ENCODE measurements at places on chromosomes 5 and 9.

DNA sequence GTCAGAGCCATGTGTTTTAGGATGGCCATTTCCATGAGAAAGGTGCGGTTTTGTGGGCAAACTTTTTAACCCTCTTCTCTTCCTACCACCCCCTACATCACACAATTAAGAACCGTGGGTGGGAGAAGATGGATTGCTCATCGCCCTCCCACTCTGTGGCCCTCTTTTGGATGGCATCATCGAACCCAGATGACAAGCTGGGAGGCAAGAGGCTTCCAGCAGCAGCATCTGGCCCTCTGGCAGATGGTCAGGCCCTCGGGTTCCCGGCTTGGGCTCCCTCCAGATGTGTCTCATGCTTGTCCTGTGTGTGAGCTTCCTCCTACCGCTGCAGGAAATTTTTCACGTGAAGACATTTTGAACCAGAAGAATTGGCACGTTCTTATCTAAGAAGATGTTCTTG, 199.9 kb downstream of the EBF1 start:
- DNase-seq: no peak

DNA sequence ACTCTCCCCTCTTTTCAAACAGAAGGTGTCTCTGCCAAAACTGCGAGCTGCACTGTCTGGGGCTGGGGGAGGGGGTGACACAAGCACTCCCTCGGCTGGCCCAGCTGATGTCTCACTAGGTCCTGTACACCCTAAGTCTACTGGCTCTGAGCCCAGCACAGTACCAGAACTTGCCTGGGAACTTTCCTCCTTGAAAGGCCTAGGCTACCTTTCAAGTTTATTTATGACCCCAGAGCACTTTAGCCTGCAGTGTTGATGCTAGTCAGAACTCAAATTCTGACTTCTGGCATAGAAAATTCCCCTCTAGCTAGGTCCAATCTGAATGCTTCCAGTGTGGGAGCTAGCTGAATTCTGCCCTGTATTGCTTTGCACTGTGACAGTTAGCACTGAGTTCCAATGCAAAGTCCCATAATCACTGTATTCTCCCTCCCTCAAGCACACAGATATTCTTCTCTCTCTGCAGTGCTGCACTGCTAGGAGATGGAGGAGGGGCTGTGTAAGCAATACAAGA, 10.5 kb downstream of the LURAP1L start:
- peak; percentile 45 for DNase-seq

GRCh38 chr9:125375820-125376219, 114.2 kb downstream of the GAPVD1 start:
- DNase-seq: no peak

- peak; percentile 89 for DNase-seq
Measured at GRCh38 chr5:168931638-168932345, 352.6 kb upstream of the PANK3 start.

DNA sequence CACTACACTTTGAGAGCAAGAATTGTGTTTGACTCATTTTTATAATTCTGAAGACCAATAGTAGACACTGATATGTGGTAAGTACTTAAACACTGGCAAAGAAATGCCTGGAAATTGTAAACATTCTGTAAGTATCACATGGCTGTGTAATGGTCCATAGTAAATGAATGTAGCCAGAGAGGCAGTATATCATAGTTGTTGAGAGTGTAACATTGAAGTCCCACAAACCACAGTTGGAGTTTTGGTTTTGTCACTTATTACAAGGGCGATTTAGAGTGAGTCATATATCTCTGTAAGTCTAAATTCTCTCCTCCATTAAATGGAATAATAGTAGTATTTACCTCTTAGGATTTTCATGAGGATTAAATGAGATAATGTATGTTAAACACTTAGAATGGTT, 181.1 kb upstream of the MEF2C start:
- peak; percentile 30 for DNase-seq

DNA sequence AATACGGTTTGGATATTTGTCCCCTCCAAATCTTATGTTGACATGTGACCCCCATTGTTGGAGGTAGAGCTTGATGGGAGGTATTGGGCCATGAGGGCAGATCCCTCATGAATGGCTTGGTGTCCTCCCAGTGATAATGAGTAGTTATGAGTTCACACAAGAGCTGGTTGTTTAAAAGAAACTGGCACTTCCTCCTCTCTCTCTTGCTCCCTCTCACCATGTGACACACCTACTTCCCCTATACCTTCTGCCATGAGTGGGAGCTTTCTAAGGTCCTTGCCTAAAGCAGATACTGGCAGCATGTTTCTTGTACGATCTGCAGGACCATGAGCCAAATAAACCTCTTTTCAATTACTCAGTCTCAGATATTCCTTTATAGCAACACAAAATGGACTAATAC, 132.0 kb downstream of the PIK3R1 start:
- no peak for DNase-seq

DNA sequence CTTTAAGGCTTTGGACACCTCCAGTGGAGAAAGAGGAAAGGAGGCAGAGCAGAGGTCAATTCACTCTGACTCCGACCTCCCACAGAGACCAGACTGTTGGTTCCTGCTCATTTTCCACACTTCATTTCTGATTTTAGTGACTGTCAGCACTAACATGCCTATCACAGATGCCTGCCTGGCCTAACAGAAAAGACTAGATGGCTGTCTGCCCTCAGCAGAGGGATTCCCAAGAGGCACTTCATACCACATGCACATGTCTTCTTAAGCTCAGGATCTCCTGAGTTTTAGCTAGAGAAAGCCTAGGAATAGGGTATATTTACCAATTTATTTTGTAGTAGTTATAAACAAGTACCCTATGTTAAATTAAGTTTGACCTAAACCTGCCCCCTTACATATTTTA, 336.0 kb downstream of the ENC1 start:
- DNase-seq: no peak

GRCh38 chr5:151107084-151107483, 26.2 kb upstream of the TNIP1 start:
- DNase-seq: no peak

- no peak for DNase-seq
Measured at GRCh38 chr5:38105231-38105570, 153.2 kb upstream of the EGFLAM start.

GRCh38 chr5:98004463-98004862, 769.0 kb upstream of the RGMB start:
- DNase-seq: no peak

DNA sequence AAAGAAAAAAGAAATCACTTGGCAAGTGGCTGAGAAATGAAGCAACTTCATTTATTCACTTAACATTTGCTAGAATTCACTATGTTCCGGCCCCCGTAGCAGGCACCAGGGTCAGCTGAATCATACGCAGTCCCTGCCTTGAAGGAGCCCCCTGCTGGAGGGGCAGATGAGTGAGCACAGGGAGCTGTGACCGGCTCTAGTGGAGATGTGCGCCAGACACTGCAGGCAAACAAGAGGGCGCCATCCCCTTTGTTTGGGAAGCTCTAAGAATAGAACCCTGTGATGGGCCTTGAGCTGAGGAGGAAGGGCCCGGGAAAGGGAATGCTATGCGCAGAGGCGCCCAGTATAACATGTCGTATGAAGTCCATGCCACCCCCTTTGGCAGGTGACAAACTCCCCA, 20.2 kb upstream of the RPL26L1 start:
- DNase-seq: peak; percentile 25

DNA sequence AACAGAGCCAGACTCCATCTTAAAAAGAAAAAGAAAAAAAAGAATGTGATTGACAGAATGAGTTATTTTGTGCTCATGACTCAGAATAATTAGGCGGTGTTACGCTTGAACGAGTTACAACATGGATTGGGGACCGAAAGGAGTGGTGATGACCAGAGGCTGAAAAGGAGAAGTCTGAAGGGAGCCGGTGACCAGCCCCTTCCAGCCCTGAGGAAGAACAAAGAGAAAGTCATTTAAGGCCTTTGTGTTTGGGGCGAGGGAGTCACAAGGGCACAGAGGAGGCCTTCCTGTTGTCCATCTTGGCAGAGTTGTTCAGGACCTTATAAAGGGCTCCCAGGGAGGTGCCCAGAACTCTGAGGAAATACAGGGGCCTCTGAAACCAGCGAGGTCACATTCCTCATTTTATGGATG, 131.6 kb downstream of the GOLPH3 start:
- peak; percentile 83 for DNase-seq

GRCh38 chr9:132984202-132985070, 5.9 kb downstream of the GFI1B start:
- DNase-seq: no peak

DNA sequence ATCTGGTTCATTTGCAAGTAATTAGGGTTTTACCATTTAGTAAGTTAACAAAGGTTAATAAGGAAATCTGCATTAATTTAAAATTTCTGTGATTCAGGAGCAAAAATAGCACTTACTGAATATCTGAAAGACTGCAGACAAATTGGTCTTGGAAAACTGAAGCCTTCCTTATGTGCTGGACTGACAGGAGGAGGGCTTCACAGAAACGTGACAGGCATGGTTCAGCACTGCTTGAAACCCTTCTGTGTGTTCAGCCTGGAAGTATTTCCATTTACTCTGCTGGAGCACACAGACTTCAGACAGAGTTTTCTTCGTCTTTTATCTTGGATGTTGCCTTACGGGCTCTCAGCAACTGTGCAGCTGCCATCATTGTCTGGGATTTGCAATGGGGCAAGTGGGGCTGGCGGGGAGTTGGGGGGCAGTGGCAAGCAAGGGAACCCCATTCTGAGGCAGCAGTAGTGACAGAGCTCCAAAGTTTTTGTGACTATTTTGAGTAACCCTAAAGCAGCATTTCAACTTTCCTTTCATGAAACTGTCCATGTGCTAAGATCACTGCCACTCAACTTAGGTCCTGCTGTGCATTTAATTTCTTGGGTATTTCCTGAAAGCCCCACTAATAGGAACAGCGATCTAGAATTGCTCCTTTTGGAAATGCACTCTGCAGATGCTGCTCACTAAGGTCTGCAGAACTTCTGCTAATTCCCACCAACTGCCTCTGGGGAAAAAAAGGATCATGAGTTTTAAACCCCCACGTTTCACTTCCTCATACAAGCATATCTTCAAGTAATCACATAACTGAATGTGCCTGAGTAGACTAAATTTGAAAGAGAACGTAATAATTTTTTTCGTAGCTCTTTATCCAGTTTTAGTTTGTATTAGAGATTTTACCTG, 56.6 kb downstream of the KCNN2 start:
- DNase-seq: no peak

DNA sequence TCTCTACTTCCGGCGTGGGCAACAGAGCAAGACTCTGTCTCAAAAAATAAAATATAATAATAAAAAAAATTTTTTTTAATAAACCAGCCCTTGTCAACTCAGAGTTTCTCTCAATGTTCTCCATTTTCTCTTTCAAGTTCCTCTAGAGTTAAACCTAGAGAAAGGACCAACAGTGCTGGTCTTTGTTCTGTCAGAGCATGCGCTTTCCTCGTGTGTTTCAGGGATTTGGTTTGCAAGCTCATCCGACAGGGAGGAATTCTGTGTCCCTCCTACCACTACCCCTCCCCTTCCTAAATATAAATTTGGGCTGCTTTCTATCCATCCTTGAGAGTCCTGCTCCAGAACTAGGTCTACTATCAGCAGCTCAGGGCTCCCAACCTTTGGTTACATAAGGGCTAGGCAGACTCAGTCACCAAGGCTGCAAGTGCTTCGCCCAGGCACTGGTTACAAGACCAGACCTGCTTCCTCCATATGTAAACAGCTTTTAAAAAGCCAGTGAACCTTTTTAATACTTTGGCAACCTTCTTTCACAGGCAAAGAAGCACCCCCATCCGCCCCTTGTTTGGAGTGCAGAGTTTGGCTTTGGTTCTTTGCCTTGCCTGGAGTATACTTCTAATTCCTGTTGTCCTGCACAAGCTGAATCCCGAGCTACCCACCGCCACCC, 13.5 kb downstream of the SETX start:
- no peak for DNase-seq

DNA sequence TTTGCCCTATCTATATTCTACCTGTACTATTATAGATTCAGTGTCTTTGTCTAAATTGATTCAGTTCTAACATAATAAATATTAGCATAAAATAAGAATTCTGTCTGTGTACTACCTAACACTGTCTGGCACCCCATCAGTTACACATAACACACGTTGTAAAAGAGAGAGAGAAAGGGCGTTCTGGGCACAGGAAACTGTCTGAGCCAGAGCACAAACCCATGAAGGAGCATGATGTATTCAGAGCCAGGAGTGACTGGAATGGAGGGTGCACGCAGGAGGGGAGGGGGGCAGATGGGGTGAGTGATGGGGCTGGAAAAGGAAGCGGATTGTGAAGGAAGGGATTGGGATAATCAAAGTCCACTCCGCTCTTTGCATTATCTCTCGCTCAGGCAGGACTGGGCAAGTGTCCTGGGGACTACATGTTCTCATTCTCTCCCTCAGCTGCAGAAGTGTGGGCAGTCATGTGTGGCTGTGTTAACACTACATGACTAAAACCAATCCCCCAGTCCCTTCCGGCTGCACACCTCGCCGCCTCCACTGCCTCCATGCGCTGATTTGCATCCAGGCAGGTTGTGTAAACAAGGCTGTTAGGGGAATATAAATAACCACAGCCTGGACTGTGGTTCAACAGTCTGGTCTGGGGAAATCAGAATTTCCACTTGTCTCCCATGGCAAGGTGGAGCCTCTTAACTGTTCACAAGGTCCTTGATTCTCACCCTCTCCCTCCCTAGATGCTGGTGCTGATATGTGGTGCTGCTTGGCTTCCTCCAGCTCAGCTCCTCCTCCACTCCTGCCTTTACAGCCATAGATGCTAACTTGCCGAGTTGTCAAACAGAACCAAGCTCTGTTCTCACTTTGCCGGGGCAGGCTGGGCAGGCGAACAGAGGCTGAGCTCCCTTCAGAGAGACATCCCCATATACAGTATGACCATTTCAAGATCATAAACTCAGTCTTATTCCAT, 367.5 kb upstream of the BRINP1 start:
- peak; percentile 72 for DNase-seq

- no peak for DNase-seq
Measured at GRCh38 chr5:72291601-72292000, 28.4 kb downstream of the MRPS27 start.

DNA sequence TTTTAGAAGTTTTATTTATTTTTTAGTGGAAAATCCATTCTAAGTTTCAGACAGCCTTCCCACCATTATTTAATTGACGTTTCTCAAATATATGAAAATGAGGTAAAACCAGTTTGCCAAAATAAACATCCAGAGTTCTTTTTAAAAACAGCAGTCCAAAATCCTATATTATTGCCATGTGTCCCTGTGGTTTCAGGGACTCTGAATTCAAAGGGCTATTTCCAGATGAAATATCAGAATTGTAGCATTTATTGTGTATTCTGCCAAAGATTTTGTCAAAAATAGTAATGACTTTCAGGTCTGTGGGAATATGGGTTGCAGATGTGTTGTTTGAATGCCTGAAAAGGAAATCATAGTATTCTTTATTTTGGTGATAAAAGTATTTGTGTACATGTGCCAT, 41.6 kb downstream of the XRCC4 start:
- no peak for DNase-seq

DNA sequence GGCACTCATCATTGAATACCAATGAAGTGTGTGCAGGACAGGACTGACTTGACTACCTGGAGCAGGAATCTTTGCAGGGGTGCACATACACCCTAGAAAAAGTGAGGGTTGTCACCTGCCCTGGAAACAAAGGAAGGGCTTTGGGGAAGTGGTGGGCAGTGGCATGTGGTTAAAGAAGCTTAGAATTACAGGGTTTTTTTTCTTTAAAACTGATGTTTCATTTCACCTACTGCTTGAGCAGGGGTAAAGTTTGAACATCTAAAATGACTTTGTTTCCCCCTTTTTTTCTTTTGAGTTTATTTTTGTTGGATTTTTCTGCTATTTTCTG, 2.0 kb upstream of the KDM3B start:
- DNase-seq: no peak
